Left renal cortex interstitium (tissue), 4 donors: ENCODE measurements at places on chromosomes 5 and 9. TPM values are rescaled to one million over a fixed set of nuclear protein-coding genes. Genes with fewer than 3 reads are reported as not detected.

The RGS7BP gene
- polyA plus RNA-seq, result 6.1 TPM

The RMRP gene
- not detected for polyA plus RNA-seq

The TMEM215 gene
- 0.24 TPM for polyA plus RNA-seq

The STPG3 gene
- polyA plus RNA-seq, result 1.0 TPM

DNA sequence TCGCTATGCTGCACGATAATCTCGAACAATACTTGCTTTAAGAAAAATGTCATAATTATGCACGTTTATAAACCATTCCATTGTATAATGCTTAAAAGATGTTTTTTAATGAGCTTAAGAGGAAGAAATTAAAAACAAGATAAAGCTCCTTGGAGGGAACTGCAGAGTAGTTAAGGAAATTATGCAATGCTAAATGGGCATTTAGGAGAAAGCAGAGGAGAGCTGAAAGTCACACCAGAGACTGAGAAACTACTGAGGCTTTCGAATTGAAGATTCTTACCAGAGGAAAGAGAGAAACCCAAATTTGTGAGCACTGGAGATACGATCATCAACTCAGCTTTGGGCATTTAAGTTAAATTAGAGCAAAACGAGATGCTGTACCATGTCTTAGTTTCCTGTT lies 119.4 kb downstream of the CDH10 start:
- DNase-seq, result no peak

DNA sequence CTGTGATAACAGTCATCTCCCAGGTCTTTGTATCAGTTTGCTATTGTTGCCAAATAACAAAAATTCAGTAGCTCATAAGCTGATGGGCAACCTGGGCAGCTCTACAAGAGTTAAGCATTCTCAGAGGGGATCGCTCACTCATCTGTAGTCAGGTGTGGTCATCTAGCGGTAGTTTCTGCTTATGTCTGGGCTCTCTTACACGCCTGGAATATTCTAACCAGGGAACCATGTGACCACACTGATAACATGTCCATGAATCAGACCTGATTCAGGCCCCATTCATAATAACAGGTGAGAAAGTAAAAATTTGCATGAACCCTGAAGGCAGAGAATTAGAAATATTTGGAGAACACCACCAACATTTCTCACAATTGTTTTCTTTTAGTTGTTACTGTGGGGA lies 576.1 kb downstream of the SLCO4C1 start:
- DNase-seq, result no peak
